Activated T-cell treated with anti-CD3 and anti-CD28 coated beads for 4 hours (primary cell): ENCODE measurements at places on chromosomes 4 and X.

- DNase-seq: peak; percentile 34
Observed at GRCh38 chr4:81724925-81725329, 253.2 kb upstream of the RASGEF1B start.

- DNase-seq: no peak
Observed at GRCh38 chr4:123312951-123313592, 83.5 kb upstream of the SPRY1 start.

- no peak for DNase-seq
Observed at GRCh38 chr4:118317691-118318090, 35.1 kb downstream of the PRSS12 start.

DNA sequence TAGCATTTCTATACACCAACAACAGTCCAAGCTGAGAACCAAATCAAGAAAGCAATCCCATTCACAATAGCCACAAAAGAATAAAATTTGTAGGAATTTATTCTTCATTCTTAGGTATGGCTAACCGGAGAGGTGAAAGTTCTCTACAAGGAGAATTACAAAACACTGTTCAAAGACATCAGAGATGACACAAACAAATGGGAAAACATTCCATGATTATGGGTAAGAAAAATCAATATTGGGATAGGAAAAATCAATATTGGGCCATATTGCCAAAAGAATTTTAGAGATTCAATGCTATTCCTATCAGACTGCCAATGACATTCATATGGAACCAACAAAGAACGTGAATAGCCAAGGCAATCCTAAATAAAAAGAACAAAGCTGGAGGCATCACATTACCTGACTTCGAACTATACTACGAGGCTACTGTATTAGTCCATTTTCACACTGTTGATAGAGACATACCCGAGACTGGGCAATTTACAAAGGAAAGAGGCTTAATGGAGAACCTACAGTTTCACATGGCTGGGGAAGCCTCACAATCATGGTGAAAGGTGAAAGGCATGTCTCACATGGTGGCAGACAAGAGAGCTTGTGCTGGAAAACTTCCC, 49.1 kb downstream of the NCAPG start:
- no peak for DNase-seq

DNA sequence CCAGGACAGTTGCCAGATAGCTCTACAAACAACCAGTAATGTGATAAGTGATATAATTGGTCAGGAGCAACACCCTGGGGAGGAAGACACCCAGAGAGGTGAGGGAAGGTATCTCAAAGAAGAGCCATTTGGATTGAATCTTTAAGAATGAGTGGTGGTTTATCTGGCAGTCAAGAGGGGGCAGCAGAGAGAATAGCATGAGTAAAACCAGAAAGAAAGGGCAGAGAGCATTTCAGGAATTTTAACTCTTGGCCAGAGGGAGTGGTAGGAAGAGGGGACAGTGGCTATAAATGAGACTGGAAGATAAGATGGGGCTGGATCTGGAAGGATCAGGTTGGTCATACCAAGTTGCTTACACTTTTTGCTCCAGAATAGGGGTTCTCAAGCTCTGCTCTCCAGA, 5.9 kb upstream of the SEPTIN6 start:
- DNase-seq: no peak

GRCh38 chrX:130994671-130995070, 63.5 kb upstream of the ARHGAP36 start:
- DNase-seq: no peak

DNA sequence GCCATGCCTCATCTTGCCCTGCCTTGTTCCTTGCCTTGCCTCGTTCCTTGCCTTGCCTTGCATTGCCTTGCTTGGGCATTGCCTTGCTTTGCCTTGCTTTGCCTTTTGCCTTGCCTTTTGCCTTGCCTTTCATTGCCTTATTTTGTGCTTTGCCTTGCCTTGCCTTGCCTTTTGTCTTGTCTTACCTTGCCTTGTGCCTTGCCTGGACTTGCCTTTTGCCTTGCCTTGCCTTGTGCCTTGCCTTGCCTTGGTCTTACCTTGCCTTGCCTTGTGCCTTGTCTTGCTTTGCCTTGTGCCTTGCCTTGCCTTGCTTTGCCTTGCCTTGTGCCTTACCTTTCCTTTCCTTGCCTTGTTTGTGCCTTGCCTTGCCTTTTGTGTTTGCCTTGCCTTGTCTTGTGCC, 88.2 kb downstream of the TAB3 start:
- DNase-seq: no peak

DNA sequence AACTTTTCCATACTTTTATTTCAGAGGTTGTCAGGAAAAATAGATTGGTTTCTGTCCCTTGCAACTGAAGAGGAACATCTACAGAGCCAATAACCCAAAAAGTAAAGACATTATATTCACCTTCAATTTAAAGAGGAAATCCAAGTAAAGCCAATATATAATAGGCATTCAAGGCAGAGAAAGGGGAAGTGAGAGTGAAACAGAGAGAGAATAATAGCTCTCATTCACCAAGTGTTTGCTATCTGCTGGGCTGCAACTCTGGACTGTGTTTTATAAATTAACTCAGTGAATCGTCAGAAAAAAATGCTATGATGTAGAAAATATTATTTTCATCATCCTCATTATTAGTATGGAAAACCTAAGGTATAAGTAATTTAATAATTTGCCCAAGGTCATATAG, 448.5 kb downstream of the TRAM1L1 start:
- no peak for DNase-seq

DNA sequence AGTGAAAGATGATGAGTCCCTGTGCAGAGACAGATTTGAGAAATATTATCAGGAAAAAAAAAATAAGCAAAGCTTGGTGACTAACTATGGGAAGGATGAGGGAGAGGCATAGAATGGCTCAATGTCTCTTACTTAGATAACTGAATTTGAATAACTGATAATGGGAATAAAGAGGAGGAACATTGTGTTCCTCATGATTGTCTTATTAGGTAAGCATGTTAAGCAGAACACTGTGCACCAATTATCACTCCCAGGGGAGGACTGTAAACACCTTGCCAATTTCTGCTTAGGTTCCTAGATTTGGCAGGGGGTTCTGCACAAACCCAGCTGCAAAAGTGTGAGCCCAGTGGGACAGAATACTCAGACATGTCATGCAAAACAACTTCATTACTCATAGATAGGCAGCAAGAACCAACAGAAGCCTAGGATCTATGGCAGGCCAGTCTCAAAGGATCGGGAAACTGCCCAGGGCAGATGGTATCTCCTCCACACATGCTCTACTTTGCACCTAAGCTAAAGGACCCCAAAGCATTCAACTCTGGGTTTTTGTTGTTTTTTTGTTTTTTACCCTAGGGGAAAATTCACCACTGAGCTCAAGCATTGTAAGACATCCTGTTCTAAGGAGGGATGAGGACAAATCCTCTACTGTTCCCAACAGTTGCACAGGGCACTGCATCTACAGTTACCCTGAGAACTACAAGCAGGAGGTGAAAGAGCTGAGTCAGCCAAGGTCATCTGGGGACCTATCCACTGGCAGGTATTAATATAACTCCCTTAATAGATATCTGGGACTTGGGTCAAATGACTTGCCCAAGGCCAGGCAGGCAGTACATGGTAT, 907.0 kb downstream of the RAPGEF2 start:
- no peak for DNase-seq

GRCh38 chrX:118536687-118537461, 41.3 kb downstream of the DOCK11 start:
- DNase-seq: peak; percentile 13

GRCh38 chr4:47838445-47838844, 578 bp upstream of the CORIN start:
- no peak for DNase-seq

DNA sequence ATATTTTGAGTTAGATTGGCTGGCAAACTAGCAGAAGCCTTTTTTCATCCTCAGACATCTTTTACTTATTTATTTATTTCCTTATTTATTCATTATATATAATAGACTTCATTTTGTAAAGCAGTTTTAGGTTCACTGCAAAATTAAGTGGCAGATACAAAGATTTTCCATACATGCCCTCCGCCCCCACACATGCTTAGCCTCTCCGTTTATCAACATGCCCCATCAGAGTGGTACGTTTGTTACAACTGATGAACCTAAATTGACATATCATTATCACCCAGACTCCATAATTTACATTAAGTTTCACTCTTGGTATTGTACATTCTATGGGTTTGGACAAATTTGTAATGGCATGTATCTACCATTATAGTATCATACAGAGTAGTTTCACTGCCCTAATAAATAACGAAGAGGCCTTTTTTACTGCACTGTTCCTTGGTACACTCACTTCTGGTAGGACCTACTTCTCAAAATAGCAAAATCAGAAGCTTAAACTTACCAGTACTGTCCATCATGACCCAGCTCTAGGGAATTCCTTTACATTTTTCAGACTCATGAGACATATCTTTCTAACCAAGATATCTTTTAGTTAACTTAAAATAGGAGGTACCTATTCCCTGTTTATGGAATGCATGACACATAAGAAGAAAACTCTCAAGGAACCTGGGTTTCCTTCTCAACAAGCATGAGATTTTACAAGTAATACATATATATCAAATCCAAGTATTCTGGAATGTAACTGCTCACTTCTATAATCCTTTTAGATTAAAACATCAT, 4.8 kb upstream of the TMPRSS11B start:
- no peak for DNase-seq

- DNase-seq: no peak
Observed at GRCh38 chr4:97646997-97647396, 496.3 kb downstream of the STPG2 start.

DNA sequence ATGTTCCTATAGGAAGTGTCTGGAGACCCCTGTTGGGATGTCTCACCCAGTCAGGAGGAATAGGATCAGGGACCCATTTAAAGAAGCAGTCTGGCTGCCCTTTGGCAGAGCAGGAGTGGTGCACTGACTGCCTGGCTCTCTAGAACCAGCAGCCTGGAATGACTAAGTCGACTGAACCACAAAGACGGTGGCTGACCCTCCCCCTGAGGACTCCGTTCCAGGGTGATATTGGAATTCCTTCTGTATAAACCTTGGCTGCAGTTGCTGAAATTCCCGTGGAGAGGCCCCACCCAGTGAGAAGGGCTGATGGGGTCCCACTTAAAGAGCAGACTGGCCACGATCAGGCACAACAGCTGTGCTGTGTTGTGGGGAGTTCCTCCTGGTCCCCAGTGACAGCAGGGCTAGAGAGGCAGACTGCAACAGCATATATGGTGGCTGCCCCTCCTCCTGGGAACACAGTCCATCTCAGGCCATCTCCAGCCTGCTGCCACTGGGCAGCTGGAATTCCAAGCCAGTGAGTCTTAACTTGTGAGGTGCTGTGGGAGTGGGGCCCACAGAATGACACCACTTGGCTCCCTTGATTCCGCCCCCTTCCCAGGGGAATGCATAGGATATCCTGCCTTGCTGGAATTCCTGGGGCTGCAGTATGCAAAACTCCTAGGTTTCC, 41.8 kb upstream of the RLIM start:
- DNase-seq: no peak

GRCh38 chr4:98677799-98678198, 19.4 kb upstream of the TSPAN5 start:
- no peak for DNase-seq

- DNase-seq: no peak
Observed at GRCh38 chrX:111337067-111337637, 66.9 kb upstream of the CAPN6 start.

- no peak for DNase-seq
Observed at GRCh38 chr4:147360301-147360700, 120.6 kb upstream of the EDNRA start.

DNA sequence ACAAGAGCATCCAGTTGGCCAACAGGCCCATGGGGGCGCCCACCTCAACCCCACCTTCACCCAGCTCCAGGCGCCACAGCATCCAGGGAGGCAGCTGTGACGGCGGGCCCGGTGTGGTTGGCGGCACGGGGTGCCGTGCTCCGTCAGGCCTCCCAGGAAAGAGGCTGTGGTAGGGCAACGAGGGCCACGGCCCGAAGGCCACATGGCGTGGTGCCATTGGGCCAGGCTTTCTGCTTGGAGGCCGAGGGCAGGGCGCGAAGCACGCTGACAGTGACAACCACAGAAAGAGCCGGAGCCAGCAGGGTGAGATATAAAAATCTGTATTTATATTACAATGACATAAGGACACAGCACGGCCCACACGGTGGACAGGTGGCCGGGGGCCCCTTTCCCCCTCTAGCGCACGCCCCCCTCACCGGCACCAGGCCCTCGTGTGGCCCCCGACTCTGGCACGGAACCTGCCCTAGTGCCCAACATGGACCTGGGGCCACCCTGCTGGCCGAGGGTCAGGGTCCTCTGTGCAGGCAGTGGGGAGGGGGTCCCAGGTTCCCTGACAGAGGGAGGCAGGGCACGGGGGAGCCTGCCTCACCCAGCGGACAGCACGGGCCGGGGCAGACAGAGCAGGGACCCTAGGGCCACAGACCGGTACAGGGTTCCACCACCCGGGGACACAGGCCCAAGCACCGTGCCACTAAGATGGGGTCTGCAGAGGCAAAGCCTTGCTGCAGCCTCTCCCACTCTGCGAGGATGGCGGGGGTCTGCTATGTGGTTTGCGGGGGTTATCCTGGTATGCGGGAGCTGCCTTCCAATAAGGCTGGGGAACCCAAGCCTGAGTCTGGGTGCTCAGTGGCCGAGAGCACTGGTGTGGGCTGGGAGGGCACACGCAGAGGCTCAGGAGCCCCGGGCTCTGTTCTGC, 5.5 kb upstream of the HAUS3 start:
- DNase-seq: no peak

GRCh38 chr4:127209580-127210095, 423.1 kb upstream of the INTU start:
- DNase-seq: no peak

- DNase-seq: no peak
Observed at GRCh38 chr4:8191136-8191747, 7.8 kb upstream of the SH3TC1 start.

GRCh38 chr4:42123071-42123644, 29.3 kb downstream of the BEND4 start:
- no peak for DNase-seq

DNA sequence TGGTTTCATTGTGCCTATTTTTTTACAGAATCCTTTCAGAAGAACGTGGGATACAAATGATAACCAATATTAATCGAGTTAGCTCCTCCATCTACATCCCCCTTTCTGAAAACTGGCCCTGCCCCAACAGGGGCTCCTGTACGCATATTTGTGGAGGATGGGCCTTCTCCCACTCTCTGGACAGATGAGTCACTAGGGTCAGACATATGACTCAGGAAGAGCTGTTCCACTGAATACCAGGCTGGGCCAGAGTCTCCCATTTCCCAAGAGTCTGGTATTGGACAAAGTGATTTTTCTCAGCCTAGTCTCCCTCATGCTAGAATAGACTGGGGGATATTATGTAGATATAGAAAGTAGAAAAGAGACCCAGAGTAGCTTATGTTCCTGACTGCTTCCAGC, 142.4 kb downstream of the TSPAN5 start:
- no peak for DNase-seq

DNA sequence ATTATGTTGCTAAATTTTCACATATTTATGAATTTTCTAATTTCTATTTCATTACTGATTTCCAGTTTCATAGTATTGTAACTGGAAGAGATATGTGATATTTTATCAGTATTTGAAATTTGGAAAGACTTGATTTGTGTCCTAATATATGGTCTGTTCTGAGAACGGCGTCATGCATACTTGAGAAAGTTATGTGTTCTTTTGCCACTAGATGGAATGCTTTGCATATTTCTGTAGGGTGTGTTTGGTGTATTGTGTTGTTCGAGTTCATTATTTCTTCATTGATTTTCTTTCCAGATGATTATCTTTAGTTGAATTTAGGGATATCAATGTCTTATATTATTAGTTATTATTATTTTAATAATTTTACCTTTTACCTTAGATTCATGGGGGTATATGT, 110.6 kb upstream of the ITM2A start:
- no peak for DNase-seq
